NCI-H526 (cell line): ENCODE measurements at places on chromosomes 12 and 14.

GRCh38 chr14:105374389-105374788, 23.9 kb upstream of the TEX22 start:
- DNase-seq, result no peak

DNA sequence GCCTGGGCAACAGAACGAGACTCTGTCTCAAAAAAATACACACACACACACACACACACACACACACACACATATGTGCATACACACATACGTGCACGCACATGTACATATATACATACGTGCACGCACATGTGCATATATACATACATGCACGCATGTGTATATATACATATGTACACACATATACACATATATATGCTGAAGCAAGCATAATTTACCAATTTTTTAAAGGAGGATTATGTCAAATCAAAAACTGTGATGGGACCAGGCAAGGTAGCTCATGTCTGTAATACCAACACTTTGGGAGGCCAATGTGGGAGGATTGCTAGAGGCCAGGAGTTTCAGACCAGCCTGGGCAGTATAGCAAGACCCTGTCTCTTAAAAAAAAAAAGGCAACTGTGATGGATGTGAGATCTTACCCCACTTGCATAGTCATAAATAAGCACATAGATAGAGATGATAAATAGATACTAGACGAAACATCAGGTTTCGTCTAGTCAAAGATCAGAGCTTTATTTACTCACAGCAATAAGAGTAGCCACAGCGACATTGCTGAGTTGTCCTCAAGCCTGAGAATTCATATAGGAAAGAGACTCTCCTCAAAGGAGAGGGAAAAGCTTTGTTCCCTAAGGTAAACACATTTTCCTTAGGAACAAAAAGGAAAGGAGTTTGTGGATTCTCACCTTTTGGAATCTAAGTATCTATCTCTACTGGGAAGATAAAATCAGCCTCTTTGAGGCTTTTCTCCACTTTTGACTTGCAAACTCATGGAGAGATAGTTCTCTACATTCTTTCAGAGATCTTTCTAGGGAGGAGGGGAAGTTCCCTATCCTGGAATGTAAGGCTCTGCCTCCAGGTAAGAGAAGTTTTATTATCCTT, 74.7 kb upstream of the AMN1 start:
- no peak for DNase-seq

- DNase-seq, result peak; percentile 14
Observed at GRCh38 chr14:50999726-51000125, 55.4 kb upstream of the PYGL start.

DNA sequence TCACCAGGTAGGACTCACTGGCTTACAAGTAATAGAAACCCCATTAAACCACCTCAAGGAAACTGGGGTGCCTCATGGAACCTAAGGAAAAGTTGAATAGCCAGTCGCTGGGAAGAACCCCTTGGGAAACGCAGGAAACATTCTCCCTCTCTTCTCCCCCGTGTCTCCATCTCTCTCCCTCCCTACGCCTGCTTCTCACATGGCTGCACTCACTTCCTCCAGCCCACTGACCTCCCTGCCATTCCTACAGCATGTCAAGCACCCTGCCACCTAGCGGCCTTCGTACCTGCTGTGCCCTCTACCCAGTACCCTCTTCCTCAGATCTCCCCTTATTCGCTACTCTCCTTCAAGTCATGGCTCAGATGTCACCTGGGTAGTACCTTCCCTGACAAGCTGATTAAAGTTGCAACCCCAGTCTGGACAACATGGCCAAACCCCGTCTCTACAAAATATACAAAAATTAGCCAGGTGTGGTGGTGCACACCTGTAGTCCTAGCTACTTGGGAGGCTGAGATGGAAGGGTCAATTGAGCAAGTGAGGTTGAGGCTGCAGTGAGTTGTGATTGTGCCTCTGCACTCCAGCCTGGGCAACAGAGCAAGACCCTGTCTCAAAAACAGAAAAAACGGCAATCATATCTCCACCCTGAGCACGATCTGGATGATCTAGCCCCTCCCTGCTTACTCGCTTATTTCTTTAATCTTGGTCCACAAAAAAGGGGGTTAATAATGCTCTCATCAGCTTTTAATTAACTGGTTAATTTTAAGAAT, 6.4 kb upstream of the DTX1 start:
- peak; percentile 36 for DNase-seq

DNA sequence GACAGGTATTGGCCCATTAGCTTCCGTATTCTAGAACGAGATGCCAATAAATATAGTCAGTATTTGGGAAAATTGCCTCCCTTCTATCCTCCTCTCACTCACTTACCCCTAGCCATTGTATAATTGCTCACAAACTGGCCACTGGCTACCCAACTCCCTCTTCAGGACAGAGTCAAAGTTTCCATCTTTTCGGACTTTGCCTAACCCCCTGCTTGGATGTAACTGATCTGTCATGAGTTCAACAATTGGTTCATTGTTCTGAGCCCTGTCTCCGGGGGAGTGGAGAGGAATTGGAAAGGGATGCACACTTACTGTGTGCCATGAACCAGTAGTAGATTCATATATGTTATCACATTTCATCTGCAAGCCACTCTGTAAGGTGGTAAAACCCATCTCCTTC, 12.2 kb downstream of the MYRFL start:
- DNase-seq, result peak; percentile 45
